ENCODE measurements at places on chromosomes 6 and 20.

- DNase-seq = no peak
Measured at GRCh38 chr6:22637782-22638181, 68.4 kb downstream of the HDGFL1 start.

GRCh38 chr20:46324379-46324778 is 16.1 kb upstream of the CDH22 start:
- DNase-seq = no peak

- peak; percentile 20 for DNase-seq
Measured at GRCh38 chr6:112372226-112372806, 25.2 kb downstream of the RFPL4B start.

DNA sequence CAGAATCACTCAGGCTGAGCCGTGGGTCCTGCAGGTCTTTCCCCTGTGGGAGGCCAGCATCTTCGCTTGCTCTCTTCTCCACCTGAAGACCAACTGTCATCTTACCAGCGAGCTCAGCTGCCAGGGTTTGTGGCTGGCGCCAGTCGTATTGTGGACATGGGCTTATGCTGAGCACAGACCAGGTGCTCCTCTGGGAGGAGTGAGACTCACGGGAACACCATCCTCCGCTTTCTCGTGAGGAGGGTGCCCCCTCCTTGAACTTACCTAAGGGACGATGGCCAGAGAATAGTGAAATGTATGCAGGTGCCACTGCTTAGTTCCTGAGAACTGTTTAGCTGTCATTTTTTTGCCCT is 17.1 kb downstream of the WRNIP1 start:
- DNase-seq = no peak

- DNase-seq = no peak
Measured at GRCh38 chr6:16570221-16570553, 191.1 kb downstream of the ATXN1 start.

DNA sequence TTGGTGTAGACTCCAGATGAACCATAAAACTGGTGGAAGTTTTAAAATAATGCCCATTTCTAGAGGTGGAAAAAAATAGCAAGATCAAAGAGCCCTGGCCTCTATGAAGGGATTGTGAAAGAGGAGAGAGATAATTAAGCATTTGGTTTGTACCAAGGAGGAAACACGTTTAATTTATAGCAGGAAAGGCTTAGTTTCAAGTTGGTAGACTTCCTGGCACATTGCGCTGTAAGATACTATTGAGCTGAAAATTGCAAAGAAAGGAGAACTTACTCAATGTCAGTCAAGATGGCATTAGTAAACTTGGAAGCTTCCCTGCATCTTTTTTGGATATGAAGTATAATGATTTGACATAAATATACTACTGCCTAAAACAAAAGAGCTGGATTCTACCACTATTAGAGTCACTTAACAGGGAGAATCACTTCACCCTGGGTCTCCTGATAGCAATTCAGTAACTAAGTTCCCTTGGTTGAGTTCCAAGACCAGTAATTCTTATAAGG is 24.4 kb downstream of the MARCKS start:
- no peak for DNase-seq

GRCh38 chr6:39882531-39882899 is 51.7 kb downstream of the MOCS1 start:
- DNase-seq = peak; percentile 17

GRCh38 chr20:51327251-51327841 is 215.2 kb downstream of the NFATC2 start:
- DNase-seq = no peak

All from GM23338 (cell line).